Activated naive CD4-positive, alpha-beta T cell (primary cell): ENCODE measurements at places on chromosomes 2 and 18.

GRCh38 chr2:205077159-205077558, 531.9 kb downstream of the PARD3B start:
- DNase-seq: no peak

GRCh38 chr18:10726198-10727068, 200.6 kb downstream of the NAPG start:
- DNase-seq: no peak

- DNase-seq: no peak
Observed at GRCh38 chr2:75772908-75773630, 62.4 kb upstream of the GCFC2 start.

DNA sequence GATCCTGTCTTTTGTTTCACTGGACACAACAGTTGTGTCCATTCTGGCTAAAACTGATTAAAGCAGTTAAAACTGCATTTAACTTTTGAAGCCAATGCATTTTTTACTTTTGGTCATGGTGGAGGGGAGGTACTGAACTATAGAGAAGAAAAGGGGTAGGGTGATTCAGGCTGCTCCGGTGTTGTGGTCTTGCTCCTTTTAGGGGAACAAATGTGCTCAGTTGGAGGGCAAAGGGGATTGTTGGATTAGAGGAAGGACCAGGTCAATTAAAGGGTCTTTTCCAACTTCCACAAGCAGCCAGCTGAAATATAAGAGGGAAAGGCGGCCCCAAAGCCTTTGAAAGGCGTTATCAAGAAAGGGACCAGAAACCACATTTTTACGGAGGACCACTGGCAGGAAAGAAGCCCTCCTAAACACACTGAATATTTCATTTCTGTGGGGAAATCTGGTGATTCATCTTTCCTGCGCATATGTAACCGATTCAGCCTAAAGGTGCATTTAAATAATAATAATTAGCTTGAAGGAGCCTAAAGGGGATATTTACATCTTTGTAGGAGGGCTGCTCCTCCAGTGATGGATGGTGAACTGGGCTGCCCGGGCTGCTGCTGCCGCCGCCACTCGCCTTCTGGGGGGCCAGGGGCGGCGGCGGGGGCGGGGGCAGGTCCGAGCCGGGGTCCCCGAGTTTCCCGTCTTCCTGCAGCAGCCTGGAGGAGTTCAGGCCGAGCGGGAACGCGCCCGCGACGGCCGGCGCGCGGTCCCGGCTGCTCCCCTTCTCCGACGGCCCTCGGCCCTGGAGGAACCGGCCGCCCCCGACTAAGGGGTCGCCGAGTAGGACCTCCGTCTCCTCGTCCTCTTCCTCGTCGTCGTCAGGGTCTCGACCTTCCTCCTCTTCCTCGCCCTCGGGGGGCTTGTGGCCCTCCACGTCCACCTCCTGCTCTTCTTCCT, 5.2 kb downstream of the SKOR2 start:
- no peak for DNase-seq

DNA sequence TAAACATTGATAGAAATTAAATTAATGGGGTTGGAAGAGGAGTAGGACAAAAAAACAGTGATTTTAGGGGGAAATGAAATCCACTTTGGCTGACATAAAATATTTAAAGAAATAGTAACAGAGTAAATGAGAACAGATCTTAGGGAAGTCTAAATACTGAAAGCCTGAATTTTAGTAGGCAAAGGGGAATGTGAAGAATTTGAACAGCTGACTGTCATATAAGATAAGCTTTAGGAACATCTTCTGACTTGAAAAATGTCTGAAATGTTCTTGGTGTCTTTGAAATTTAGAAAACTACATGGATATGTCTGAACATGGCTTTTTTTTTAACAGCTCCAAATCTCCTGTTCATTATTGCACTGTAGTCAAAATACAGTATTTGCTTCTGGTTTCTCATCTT, 150.3 kb downstream of the CALCRL start:
- DNase-seq: no peak

- no peak for DNase-seq
Observed at GRCh38 chr18:57278933-57279332, 73.4 kb upstream of the ST8SIA3 start.

GRCh38 chr2:70673041-70673647, 94.9 kb downstream of the ADD2 start:
- DNase-seq: no peak

GRCh38 chr18:55893948-55894347, 306.0 kb upstream of the TCF4 start:
- DNase-seq: no peak

- DNase-seq: no peak
Observed at GRCh38 chr2:97701851-97702465, 11.4 kb upstream of the ZAP70 start.

DNA sequence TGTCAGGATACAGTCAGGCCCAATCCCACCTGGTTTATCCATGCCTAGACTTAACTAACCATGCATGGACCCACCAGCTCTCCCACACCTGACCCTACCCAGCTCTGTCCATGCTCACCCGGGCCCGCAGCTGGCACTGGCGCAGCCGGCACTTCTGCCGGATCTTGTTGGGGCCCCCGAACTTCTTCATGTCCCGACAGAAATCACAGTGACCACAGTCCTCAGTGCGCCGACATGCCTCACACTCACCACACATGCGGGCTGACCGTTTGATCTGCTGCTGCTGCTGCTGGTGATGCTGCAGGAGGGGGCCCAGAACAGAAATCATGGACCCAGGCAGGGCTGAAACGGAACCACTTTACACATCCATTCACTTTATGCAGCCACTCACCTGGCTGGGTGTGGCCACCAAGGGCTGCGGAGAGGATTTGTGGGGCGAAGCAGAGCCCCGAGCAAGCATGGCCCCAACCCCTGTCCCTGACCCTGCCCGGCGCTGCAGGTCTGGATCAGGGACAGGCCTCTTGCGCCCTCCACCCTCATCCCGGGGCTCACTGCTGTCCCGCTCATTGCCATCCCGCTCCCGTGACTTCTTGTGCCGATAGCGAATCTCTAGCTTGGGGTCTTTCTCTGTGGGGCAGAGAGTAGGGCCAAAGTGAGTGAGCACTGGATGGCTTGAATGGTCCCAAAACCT, 1.7 kb downstream of the CXXC1 start:
- no peak for DNase-seq

DNA sequence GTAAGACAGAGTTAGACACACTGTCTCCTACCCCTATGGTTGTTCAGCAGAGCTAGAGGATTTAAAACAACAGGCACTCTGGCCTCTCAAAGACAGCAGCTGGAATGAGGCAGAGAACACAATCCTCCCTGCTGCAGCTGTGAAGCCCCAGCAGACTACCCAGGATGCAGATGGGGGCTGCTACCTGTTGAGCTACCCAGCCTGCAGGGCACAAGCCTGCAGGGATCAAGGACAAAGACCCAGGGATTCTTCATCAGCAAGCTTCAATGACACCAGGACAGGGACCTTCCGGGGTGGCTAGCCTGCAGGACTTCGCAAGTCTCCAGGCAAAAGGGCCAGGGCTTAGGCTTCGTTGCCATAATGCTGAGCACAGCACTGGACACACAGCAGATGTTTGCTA, 27.2 kb downstream of the GALNT14 start:
- no peak for DNase-seq
